ENCODE measurements at places on chromosomes 11 and 22.
A peak's percentile ranks its signal among the peaks of the same experiment; 100 is the strongest.

GRCh38 chr11:68353118-68353517 lies 40.7 kb downstream of the LRP5 start:
- DNase-seq = no peak

DNA sequence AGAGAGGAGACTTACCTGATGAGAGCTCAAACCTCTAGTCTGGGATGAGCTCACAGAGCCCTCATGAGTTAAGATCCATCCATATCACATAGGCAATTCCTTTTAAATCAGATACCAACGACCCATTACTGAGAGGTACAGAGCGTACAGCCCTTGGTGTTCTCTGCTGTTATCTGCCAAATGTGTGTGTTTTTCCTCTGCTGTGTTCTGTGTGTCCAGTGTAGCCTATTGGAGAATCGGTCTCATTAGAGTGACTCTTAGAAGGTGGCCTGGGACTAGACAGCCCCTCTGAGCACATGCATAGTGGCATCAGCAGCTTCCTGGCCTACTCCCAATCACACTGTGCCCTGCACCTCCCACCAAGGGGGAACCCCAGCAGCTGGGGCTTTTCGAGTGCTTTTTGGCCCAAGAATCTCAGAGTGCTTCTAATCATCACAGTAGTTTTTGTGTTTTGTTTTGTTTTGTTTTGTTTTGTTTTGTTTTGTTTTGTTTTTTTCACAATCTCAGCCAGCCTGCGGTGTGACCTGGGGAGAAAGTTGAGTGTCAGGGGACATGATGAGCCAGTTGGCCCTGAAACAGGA lies 25.4 kb downstream of the TP53AIP1 start:
- no peak for DNase-seq

- no peak for DNase-seq
Observed at GRCh38 chr11:71251151-71251721, 1.1 kb downstream of the SHANK2 start.

DNA sequence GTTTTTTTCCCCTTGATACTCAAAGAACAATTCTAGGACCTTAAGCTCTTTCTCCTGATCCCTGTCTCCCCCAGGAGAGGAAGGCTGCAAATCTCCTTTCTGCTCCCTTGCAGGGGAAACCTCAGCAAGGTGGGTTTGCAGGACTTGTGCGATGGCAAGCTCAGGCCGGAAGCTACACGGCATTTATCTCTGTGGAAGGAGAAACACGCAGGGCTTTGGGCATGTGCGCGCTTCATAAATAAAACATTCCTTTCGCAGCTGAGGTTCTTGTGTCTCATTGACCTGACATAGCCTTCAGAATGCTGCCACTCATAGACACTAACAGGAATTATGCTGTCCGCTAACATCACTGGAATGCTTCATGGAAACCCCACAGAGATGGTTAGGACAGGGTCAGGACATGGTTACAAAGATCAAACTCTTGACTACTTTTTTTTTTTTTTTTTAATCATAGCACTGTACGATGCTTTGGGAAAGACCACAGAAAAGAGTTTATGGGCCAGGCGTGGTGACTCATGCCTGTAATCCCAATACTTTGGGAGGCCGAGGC lies 42.6 kb downstream of the SLN start:
- no peak for DNase-seq

DNA sequence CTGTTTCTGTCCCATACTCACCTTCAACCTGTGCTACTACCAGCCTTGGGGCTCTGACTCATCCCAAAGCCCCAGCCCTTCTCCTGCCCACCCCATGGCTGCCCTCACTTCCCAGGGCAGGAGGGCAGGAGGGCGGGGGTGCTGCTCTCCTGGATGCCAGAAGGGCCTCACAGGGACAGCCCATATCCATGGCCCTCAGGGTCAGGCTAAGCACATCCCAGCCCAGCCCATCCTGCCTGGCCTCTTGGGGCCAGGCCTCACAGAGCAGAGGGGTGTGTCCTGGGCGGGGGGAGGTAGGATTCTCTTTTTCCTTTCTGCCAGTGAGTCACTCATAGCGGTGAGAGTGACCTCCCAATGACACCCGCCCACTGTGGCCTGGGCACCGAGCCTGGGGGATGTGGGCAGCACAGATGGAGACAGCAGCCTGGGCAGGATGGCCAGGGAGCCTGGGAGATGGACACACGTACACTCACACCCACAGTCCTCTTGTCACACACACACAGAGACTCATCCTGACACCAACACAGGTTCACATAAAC lies 2.4 kb downstream of the LTBP3 start:
- DNase-seq = peak; percentile 35

- DNase-seq = no peak
Observed at GRCh38 chr22:30195245-30196140, 51.1 kb downstream of the LIF start.

- DNase-seq = no peak
Observed at GRCh38 chr11:79822766-79823165, 381.9 kb upstream of the TENM4 start.

DNA sequence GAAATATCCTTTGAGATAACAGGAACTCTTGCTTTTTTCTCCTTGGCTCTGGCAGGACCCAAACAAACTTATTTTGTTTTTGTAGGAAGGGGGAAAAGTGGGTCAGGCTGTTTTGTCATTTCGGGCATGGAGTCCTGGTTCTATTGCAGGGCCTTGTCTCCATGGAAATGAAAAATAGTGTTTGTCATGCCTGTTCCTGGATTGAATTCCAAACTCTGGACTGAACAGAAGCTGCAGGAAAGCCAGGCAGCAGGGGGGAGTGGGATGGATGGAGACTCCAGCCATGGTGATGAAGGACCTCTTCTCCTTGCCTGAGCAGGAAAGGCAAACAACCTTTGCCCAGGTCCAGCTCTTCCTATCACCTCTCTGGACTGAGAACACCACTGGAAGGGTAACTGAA lies 87.0 kb downstream of the SCN3B start:
- no peak for DNase-seq

GRCh38 chr11:75035911-75036565 lies 47.3 kb downstream of the NEU3 start:
- DNase-seq = no peak

GRCh38 chr11:126810776-126811175 lies 189.8 kb downstream of the KIRREL3 start:
- no peak for DNase-seq

GRCh38 chr11:390175-390574 lies 3.8 kb upstream of the PKP3 start:
- no peak for DNase-seq

- no peak for DNase-seq
Observed at GRCh38 chr22:40624770-40625169, 11.7 kb downstream of the MRTFA start.
